Common myeloid progenitor, CD34-positive (primary cell): ENCODE measurements at places on chromosomes 5 and 9.

DNA sequence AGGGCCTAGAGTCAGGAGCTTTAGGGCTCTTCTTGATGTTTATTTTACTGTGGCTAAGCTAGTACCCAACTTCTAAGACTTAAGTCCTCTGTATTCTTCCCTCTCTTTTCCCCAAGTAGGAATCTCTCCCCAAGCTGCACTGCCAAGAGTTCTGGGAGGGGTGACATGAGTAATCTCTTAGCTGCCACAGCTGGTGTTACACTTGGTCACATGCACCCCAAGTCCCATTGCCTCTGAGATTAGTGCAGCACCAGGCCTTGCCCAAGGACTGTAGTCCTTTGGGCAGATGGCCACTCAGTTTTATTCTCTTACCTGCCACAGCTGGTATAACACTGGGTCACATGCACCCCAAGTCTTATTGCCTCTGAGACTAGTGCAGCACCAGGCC lies 114.7 kb upstream of the RIOK2 start:
- H3K36me3 ChIP-seq = no peaks in the 10 kb centered on the region
- no peaks in the 10 kb centered on the region for H3K4me1 ChIP-seq
- H3K27me3 ChIP-seq = no peaks in the 10 kb centered on the region
- H3K27ac ChIP-seq = no peak overlapping the region

DNA sequence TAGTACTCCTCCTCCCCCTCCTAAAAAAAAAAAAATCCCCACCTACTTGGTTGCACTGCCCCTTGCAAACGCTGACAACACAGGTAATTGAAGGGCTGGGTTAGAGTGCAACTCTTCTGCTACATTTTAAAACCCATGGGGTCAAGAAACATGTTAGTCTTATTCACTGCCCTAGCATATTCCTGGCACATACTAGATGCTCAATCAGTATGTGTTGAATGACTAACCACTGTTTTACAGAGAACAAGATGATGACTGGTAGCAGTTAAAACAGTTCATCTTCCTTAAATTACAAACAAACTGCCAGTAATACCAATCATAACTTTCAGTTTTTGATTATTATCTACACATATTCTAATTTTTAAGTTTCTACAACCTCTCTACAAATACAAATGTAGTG lies 124.4 kb downstream of the NFIB start:
- no peak overlapping the region for H3K4me3 ChIP-seq
- H3K4me1 ChIP-seq = no peaks in the 10 kb centered on the region
- H3K27me3 ChIP-seq = no peaks in the 10 kb centered on the region
- H3K27ac ChIP-seq = no peak overlapping the region

DNA sequence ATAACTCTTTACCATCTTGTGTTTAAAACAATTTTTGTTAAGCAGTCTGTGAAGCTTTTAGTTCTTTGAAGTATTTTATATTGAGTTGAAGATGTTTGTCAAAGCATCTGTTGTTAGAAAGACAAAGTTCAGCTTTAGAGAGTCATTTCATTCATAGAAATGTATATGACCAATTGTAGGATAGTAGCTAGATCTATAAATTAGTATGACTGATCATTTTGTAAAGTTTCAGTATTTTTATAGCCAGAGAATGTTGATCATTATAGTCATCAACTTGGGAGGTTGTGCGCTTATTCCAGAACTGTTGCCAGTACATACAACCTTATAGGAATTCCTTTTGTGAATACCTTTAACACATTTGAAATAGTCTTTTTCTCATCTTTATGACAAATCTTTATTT lies 5.2 kb downstream of the NIPBL start:
- H3K4me1 ChIP-seq = peaks cover 5% of the 10 kb centered on the region
- H3K4me3 ChIP-seq = no peak overlapping the region
- no peak for DNase-seq
- H3K27ac ChIP-seq = no peak overlapping the region

GRCh38 chr9:94057918-94058317 lies 26.3 kb upstream of the PTPDC1 start:
- H3K4me1 ChIP-seq = no peaks in the 10 kb centered on the region
- H3K27me3 ChIP-seq = no peaks in the 10 kb centered on the region
- no peak for DNase-seq
- H3K36me3 ChIP-seq = no peaks in the 10 kb centered on the region

DNA sequence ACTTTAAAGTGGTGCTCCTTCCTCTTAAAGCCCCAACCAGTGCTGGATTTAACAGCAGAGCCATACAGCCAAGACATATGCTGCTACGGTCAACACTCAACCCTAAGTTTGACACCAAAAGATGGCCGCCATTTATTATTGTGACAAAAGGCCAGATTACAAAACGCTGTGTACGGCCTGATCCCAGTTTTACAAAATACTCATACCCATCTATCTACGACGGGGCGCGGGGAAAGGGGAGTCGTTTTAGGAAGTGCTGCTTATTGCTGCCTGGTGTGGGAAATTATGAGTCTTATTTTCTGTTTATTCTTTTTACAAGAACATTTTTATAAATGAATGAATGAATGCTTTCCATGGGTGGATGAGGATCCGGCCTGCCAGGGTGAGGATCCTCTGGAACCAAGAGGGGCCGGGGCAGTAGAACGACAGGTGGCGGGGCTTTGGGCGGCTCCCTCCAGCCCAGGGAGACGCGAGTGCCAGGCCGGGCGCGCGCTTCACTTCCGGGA lies 457 bp upstream of the IDNK start:
- DNase-seq = no peak
- H3K4me1 ChIP-seq = peaks cover 31% of the 10 kb centered on the region
- H3K27me3 ChIP-seq = no peaks in the 10 kb centered on the region
- peak overlapping the region; percentile 84 for H3K4me3 ChIP-seq
- peak overlapping the region; percentile 86 for H3K27ac ChIP-seq

- no peaks in the 10 kb centered on the region for H3K36me3 ChIP-seq
- no peak overlapping the region for H3K4me3 ChIP-seq
- DNase-seq = no peak
- H3K27me3 ChIP-seq = no peaks in the 10 kb centered on the region
- H3K4me1 ChIP-seq = no peaks in the 10 kb centered on the region
Observed at GRCh38 chr9:11595756-11596155, 983.0 kb upstream of the PTPRD start.

DNA sequence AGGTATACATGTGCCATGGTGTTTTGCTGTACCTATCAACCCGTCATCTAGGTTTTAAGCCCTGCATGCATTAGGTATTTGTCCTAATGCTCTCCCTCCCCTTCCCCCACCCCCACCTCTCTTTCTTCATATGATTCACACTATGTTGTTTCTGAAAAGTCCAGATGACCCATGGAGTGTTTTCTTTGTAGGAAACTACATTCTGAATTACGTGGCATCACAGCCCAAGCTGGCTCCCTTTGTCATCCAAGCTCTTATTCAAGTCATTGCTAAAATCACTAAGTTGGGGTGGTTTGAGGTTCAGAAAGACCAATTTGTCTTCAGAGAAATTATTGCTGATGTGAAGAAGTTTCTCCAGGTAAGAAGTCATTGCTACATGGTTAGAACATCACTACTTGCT lies 30.4 kb downstream of the RANBP17 start:
- no peaks in the 10 kb centered on the region for H3K36me3 ChIP-seq
- no peaks in the 10 kb centered on the region for H3K27me3 ChIP-seq
- no peak overlapping the region for H3K4me3 ChIP-seq
- H3K4me1 ChIP-seq = no peaks in the 10 kb centered on the region
- H3K27ac ChIP-seq = no peak overlapping the region
- DNase-seq = no peak

DNA sequence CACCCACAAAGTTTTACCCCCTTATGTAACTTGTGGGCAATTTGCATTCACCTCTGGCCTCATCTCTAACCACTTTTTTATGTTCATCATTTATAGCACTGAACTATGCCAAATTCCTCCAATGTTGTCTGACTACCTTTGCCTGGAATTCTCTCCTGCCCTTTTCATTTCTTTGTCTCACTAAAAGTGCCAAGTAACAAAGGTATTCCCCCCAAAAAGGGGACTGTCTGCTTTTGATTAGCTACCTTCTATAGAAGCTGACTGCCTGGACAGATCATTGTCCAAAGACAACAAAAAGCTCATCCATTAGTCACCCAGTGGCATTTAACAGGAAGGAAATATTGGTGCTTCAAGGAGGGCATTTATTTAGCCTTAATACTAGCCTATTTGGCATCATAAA lies 189.9 kb upstream of the VCAN start:
- H3K27ac ChIP-seq = no peak overlapping the region
- DNase-seq = no peak
- H3K36me3 ChIP-seq = no peaks in the 10 kb centered on the region
- no peak overlapping the region for H3K4me3 ChIP-seq
- no peaks in the 10 kb centered on the region for H3K27me3 ChIP-seq

DNA sequence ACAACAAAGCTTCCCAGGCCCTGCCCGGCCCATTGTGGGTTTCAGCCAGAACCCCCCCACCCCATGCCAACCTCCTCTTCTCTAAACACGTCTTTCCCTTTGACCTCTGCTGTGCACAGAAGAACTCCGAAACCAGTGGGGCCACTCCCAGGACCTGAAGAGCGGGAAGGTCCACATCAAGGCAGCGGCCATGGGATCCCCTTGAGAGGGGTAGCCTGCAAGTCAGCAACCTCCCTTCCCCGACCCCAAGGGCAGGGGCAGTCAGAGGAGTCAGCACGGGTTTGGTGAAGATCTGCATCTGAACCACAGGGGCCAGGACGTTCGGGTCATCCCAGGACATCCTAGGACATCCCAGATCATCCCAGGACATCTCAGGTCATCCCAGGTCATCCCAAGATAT lies 379.9 kb upstream of the IRX4 start:
- H3K27ac ChIP-seq = no peak overlapping the region
- H3K4me3 ChIP-seq = no peak overlapping the region
- no peaks in the 10 kb centered on the region for H3K4me1 ChIP-seq
- no peak for DNase-seq
- H3K36me3 ChIP-seq = no peaks in the 10 kb centered on the region

GRCh38 chr5:113133211-113133975 lies 156.8 kb downstream of the DCP2 start:
- H3K27me3 ChIP-seq = no peaks in the 10 kb centered on the region
- H3K27ac ChIP-seq = no peak overlapping the region
- no peak for DNase-seq
- no peak overlapping the region for H3K4me3 ChIP-seq
- no peaks in the 10 kb centered on the region for H3K4me1 ChIP-seq

GRCh38 chr9:93930070-93930469 lies 25.1 kb downstream of the BARX1 start:
- H3K4me3 ChIP-seq = no peak overlapping the region
- H3K4me1 ChIP-seq = no peaks in the 10 kb centered on the region
- no peaks in the 10 kb centered on the region for H3K36me3 ChIP-seq
- DNase-seq = no peak
- H3K27me3 ChIP-seq = peaks cover 3% of the 10 kb centered on the region
- H3K27ac ChIP-seq = no peak overlapping the region

DNA sequence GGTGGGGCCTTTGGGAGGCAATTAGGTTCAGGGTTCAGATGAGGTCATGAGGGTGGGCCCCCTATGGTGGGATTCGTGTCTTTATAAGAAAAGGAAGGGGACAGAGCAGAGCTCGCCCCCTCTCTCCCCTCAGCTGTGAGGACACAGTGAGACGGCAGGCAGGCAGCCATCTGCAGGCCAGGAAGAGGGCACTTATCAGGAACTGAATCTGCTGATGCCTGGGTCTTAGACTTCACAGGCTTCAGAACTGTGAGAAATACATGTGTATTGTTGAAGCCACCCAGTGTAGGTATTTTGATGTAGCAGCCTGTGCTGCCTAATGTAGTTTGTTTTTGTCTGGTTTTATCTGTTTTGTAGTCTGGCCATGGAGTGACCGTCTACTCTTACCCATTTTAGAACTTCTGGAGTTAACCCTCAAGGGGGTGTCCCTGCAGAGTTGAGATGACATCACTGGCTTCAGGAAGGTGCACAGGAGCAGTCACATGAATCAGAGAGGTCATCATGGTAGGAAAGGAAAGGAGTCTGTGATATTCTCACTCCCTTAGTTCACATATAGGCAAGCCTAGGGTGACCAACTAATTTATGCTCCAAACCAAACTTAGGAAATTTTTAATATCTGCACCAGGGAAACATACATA lies 71.0 kb downstream of the LRRC70 start:
- peaks cover 7% of the 10 kb centered on the region for H3K4me1 ChIP-seq
- peak; percentile 51 for DNase-seq
- H3K27ac ChIP-seq = no peak overlapping the region
- no peak overlapping the region for H3K4me3 ChIP-seq
- no peaks in the 10 kb centered on the region for H3K36me3 ChIP-seq
- no peaks in the 10 kb centered on the region for H3K27me3 ChIP-seq

- no peaks in the 10 kb centered on the region for H3K36me3 ChIP-seq
- H3K27me3 ChIP-seq = no peaks in the 10 kb centered on the region
- DNase-seq = peak; percentile 13
- H3K4me1 ChIP-seq = no peaks in the 10 kb centered on the region
- no peak overlapping the region for H3K27ac ChIP-seq
- peak overlapping the region; percentile 29 for H3K4me3 ChIP-seq
Observed at GRCh38 chr5:129125819-129126218, 31.3 kb downstream of the ISOC1 start.

GRCh38 chr9:88783711-88784083 lies 207.6 kb upstream of the S1PR3 start:
- no peaks in the 10 kb centered on the region for H3K36me3 ChIP-seq
- H3K27ac ChIP-seq = no peak overlapping the region
- peak; percentile 21 for DNase-seq

GRCh38 chr9:94286116-94286515 lies 27.0 kb downstream of the ZNF169 start:
- H3K27me3 ChIP-seq = no peaks in the 10 kb centered on the region
- no peaks in the 10 kb centered on the region for H3K4me1 ChIP-seq
- H3K27ac ChIP-seq = no peak overlapping the region
- no peak overlapping the region for H3K4me3 ChIP-seq
- H3K36me3 ChIP-seq = peaks cover 7% of the 10 kb centered on the region
- no peak for DNase-seq

GRCh38 chr5:22076586-22076985 lies 776.6 kb downstream of the CDH12 start:
- H3K27ac ChIP-seq = no peak overlapping the region
- H3K4me1 ChIP-seq = no peaks in the 10 kb centered on the region
- H3K4me3 ChIP-seq = no peak overlapping the region
- no peaks in the 10 kb centered on the region for H3K36me3 ChIP-seq

DNA sequence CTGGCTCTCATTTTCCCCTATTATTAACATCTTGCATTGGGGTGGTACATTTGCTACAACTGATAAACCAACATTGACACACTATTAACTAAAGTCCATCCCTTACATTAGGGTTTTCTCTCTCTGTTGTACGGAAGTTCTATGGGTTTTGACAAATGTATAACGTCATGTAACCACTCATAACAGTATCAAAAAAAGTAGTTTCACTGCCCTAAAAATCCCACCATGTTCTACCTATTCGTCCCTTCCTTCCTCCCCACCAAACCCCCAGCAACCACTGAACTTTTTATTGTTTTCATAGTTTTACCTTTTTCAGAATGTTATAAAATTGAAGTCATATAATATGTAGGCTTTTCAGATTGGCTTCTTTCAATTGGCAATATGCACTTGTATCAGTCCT lies 40.1 kb downstream of the MLLT3 start:
- H3K4me3 ChIP-seq = no peak overlapping the region
- peaks cover 2% of the 10 kb centered on the region for H3K36me3 ChIP-seq
- no peak for DNase-seq
- no peaks in the 10 kb centered on the region for H3K27me3 ChIP-seq

- no peak overlapping the region for H3K4me3 ChIP-seq
- DNase-seq = peak; percentile 96
- H3K36me3 ChIP-seq = no peaks in the 10 kb centered on the region
- H3K27ac ChIP-seq = peak overlapping the region; percentile 28
- H3K4me1 ChIP-seq = peaks cover 47% of the 10 kb centered on the region
Observed at GRCh38 chr9:91164724-91165520, 196.8 kb downstream of the AUH start.

- no peaks in the 10 kb centered on the region for H3K36me3 ChIP-seq
- H3K27me3 ChIP-seq = no peaks in the 10 kb centered on the region
- no peak overlapping the region for H3K27ac ChIP-seq
- H3K4me3 ChIP-seq = no peak overlapping the region
- H3K4me1 ChIP-seq = no peaks in the 10 kb centered on the region
- DNase-seq = peak; percentile 97
Observed at GRCh38 chr9:68584189-68585033, 43.7 kb upstream of the TMEM252 start.
